Activated CD8-positive, alpha-beta memory T cell treated with anti-CD3 and anti-CD28 coated beads for 48 hours (primary cell): ENCODE measurements at places on chromosomes 5 and 9.

- no peak for DNase-seq
Observed at GRCh38 chr5:82601077-82601476, 322.9 kb upstream of the RPS23 start.

GRCh38 chr5:54897001-54897400 lies 88.4 kb downstream of the ESM1 start:
- DNase-seq: no peak

- DNase-seq: no peak
Observed at GRCh38 chr5:94024620-94025019, 283.2 kb upstream of the POU5F2 start.

- no peak for DNase-seq
Observed at GRCh38 chr5:109553846-109554245, 135.9 kb upstream of the MAN2A1 start.

GRCh38 chr9:99221621-99222415 lies at the start of the genes ALG2 and SEC61B:
ALG2 (minus strand) TSS chr9:99221942; CDS start chr9:99221894, 48 bp downstream.
SEC61B (plus strand) TSS chr9:99222282; CDS start chr9:99222364, 82 bp downstream.
- peak; percentile 92 for DNase-seq

DNA sequence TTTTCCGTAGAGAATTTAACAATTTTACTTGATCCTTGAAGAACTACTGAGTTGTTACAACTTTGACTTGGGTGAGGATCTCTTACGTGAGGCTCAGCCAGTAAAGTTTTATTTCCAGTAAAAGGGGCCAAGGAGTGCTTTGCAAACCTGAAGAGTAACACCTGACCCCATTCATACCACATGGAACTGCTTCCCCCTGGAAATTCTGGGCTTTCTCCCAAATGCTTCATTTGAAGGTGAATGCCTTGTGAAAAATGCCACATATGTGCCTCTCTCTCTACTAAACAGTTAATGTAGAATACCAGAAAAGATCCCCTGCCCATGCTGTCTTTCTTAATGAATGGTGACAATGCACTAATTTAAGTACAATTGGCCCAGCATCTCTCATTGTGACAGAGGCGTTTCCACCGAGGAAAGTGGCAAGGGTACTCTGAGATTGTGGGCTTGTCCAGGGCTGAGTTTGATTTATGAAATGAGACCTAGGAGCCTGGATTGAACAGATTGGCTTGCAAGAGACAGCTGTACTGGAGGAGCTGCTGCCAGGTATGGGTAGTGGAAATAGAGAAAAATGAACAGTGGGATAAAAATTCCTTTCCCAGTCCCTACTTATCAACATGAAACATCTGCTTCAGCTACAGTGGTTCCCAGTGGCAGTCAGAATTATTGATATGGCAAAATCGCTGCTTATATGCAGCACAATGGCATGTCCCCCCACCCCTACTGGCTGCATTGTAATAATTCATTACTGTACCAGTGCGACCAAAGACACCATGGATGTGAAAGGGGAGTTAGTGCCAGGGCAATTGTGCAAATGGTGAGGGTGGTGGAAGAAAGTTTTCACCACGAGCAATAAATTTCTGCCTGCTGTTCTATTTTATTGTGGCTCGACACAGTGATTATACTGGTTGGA lies 843.7 kb upstream of the WWC1 start:
- no peak for DNase-seq

GRCh38 chr9:27367175-27367798 lies 70.3 kb upstream of the EQTN start:
- no peak for DNase-seq

- no peak for DNase-seq
Observed at GRCh38 chr5:45399041-45399440, 297.1 kb downstream of the HCN1 start.

DNA sequence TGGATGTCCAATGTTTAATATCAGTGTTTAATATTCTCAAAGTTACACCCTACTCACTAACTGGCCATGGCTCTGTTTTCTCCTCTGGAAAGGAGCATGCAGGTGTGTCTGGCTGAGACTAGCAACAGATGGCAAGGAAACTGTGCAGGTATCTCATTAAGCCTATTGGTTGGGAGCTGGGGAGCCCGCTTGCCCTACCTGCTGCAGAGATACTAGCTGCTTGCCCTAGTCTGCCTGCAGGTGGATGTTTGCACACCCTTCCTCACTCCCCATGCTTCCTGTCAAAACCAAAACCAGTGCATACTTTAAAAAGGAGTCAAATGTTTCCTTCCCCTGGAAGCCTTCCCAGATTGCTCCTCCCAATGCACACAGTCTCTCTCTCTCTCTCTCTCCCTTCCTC lies 228.3 kb upstream of the RASEF start:
- DNase-seq: no peak

DNA sequence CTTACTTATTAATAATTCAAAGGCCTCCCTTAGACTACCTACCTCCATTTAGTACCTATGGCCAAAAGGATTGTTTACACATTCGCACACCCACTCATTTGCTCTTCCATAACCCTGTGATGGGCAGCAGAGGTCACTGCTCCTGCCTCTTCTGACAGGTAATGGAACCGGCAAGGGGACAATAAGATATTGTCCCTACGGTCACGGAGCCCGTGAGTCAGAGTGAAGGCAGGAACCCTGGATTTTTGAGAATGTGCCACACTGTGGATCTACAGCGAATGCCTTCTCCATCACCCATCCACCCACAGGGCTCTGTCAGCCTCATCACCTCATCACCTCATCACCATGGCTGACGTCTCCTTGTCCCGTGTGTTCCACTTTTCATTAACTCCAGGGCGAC lies 132.3 kb downstream of the MYO10 start:
- no peak for DNase-seq

GRCh38 chr5:53025487-53025886 lies 36.3 kb downstream of the ITGA2 start:
- no peak for DNase-seq

DNA sequence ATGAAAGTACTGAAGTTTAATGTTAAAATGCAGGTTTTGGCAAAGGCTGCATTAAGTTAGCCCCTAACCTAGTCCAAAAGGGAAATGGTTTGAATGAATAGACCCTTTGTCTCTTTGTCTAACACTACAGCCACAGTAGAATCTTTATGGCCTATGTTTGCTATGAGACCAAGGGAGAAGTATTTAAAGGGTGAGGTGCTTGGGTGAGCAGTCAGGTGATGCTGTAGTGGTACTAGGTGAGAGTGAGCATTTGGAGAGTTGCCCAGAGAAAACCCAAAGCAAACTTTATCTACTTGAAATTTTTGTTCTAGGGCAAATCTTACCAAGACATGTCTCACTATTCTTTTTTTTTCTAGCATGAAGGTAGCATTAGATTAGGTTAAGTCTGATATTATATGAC lies 1961.4 kb upstream of the WWC1 start:
- no peak for DNase-seq
